ENCODE measurements at places on chromosomes 1 and 21.

DNA sequence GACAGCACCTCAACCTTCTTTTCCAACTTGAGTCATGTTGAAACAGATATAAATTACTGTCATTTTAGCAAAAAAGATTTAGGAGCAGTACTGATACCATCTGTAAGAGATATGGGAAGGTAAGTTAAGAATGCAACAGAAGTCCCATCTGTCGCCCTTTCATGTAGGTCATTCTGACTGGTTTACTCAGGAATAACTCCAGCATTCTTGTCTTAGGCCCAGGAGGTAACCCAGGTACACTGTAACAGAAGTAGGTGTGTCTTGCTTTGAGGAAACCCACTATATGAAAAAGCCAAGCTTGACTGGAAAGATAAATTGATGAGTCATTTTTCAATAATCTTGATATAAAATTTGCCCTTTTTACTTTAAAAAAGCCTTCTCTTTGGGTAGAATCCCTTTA is 35.4 kb downstream of the PGM1 start:
- no peak for DNase-seq

- DNase-seq = no peak
These were observed 83.2 kb downstream of the SPSB1 start for GRCh38 chr1:9375912-9376311.

DNA sequence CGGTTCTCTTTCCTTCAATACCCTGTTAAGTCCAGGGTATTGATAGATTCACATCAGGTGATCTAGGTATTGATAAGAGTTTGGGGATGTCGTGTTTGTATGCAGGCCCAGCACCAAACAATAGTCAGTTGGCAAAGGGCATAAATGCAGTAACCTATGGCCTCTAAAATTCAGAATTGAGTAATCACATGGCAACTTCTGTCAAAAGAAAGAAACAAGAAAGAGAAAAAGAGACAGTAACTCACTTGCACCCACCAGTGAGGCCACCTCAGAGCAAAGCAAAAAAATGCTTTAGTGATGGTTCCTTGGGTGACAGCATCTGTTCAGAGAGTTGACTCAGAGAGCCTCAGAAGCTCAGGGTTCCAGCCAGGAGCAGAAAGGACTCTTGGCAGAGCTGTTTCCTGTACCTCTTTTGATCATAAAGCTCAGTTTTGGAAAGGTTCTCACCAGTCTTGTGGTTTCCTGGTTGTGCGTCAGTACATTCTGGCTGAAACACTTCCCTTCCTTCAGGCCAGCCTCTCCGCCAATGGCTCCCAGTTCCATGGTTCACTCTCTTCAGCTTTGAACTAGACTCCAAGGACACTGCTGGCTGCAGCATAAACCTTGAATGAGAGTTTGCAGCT is 70.1 kb upstream of the GORAB start:
- peak; percentile 68 for DNase-seq

DNA sequence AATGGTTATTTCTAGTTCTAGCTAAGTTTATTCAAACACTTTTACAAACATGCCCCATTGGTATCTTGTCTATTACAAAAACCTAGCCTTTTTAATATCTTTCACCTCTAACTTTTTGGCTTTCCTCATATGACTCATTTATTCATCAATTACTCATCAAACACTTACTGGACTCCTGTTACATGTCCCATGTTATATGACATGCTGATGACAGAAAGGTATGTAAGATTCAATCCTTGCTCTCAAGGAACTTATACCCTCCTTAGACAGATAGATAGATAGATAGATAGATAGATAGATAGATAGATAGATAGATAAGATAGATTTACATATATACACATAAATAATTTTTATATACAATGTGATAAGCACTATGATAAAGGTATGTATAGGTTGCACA is 33.9 kb upstream of the INSL5 start:
- DNase-seq = no peak

- no peak for DNase-seq
These were observed 22.6 kb downstream of the SLC5A9 start for GRCh38 chr1:48245106-48245505.

DNA sequence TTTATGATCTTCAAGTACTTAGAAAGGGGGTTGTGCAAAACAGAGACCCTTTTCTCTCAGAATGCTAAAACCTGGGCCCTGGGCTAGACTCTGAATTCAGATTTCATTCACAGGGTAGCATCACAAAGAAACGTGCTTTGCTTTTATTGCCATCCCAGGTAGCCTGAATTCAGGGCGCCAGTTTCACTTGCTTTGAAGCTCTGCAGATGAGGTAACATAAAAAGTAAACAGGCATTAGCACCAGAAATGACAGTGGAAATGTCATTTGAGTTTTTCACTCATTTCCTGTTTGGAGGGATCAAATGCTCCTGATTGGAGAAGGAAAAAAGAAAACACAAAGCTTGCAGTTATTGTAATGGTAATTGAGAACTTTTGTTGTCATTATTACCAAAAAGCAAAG is 2.6 kb downstream of the SYPL2 start:
- DNase-seq = no peak

DNA sequence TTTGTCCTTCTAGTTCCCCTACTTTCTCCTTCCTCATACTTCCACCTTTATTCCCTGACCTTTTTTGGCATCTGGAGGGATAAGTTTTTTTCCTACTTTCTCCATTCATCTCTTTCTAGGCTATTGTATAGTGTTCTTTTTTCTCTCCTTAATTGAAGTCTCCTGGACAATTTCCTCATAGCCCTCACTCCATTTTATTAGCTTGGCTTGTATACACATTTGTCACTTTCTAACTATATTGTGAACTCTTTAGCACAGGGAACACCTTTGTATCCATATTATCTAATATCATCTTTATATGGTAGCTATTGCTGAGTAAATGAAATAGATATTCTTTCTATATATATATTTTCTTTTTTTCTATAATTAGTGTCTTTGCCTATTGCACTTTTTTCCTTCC is 47.6 kb downstream of the TMED5 start:
- no peak for DNase-seq
